Activated CD8-positive, alpha-beta memory T cell treated with anti-CD3 and anti-CD28 coated beads for 48 hours (primary cell): ENCODE measurements at places on chromosomes 5 and 9.

GRCh38 chr5:180116077-180116999 is 44.8 kb upstream of the RNF130 start:
- no peak for DNase-seq

DNA sequence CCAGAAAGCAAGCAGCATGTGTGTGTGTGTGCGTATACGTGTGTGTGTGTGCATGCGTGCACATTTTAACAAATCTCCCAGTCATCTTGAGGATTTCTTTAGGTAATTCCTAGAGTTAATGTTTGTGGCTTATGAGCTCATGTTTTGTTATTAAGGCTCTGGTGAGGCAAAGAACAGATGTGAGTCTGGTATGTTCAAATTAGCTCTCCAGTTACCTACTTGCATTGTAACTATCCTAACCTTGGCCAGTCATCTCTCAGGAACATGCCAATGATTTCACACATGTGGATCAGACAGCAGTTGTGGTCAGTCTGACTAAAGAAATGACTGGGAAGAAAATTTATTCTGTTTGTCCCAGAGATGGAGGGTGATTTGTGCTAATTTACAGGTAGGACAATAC is 163.1 kb downstream of the IZUMO3 start:
- DNase-seq: no peak

DNA sequence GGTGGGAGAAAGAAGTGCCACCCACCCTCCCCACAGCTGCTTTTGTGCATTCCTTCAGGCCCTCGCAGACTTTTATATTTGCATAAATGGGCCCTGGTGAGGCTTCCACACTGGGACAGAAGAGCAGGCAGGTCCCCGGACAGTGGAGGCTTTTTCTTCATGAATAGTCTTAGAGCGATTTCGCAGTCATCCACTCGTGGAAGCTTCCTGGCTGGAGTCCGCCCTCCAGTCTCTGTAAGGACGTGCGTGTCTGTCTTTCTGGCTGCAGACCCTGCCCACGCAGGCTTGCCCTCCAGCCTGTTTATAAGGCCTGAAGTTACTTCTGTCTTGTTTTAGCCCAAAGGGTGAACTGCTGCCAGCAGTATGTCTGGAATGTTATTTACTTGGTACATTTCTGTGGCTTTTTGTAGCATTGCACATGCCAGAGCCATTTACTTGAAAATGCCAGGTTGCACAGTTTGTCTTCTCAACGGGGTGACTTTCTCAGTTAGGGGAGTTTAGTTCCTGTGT is 195.7 kb downstream of the AOPEP start:
- no peak for DNase-seq

DNA sequence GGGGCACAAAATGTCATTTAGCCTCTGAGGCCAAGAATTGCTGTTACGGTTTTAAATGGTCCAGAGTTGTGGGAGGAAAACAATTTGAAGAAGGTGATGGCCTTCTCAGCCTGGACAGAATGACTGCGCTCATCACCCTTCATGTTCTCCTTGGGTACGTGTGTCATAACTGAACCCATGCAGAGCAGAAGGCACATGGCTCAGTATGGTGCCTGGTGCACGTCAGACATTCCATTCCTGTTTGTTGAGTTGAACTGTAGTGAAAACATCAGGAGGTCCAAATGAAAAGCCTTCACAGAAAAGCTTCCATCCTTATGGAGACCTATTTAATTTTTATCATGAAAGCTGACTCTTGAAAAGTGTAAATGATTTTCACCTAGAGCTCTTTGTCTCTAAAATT is 133.2 kb downstream of the CFAP90 start:
- DNase-seq: no peak

DNA sequence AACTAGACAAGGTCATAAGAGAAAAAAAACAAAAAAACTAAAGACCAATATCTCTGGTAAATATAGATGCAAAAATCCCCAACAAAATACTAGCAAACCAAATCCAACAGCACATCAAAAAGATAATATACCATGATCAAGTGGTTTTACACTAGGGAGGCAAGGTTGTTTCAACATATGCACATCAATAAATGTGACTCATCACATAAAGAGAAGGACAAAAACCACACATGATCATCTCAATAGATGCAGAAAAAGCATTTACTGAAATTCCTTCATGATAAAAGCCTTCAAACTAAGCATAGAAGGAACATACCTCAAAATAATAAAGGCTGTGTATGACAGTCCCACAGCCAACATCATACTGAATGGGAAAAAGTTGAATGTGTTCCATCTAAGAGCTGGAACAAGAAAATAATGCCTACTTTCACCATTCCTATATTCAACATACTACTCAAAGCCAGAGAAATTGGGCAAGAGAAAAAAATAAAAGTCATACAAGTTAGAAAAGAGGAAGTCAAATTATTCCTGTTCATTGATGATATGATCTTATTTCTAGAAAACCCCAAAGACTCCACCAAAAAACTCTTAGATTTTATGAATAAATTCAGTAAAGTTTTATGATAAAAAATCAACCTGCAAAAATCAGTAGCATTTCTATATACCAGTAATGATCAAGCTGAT is 72.2 kb upstream of the FAM169A start:
- no peak for DNase-seq

DNA sequence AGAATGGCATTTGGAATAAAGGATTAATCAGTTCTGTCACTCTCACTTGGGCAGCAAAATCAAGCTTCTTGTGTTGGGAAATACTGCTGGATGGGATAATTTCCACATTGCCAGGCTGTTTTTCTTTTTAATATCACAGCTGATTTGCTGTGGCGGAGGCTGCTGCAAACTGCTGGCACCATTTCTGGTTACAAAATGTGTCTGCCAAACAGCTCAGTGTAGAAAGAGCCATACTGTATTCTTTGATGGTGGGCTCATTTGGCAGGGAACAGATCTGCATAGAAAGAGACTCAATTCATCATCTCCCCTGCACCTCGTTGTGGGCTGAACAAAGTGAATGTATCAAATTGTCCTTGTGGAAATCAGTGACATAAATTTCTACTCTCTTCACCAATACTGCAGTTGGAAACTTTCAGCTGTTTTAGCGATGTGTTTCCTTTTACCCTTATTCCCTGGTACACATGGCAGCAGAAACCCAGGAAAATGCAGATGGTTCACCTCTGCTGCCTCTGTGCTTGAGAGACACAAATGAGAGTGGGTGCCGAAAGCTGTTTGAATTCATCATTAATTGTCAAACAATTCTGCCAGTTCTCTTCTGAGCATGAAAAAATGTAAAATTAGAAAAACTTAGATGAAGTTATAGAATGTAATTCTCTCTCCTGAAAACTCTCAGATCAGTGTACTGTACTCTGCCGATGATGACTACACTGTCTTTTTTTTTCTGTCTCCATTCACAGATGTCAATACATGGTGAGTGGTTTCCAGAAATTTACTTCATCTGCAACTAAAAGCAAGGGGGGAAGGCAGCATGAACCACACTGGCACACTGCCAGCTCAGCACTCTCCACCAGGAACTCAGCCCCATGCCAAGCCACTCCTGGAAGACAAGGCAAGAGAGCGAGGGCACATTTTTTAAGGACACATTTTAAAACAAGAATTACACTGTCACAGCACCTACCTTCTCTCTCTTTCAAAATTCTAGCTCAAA is 75.0 kb downstream of the HMHB1 start:
- DNase-seq: no peak

DNA sequence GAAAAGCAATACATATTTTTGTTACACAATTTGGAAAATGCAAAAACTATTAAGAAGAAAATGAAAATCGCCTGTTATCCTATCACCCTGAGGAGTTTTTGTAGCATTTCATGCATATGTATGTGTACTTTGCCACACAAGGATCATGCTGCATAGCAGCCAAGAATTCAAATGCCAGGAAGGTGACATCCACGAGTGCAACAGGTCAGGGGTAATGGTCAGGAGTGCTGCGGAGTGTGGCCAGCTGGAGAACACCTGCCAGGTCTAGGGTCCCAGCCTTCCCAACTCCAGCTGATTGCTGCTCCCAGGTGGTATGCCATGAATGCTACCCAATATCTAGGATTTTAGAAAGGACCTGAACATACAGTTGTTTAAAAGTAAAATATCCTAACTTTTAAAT is 617.1 kb downstream of the PRELID2 start:
- DNase-seq: no peak

DNA sequence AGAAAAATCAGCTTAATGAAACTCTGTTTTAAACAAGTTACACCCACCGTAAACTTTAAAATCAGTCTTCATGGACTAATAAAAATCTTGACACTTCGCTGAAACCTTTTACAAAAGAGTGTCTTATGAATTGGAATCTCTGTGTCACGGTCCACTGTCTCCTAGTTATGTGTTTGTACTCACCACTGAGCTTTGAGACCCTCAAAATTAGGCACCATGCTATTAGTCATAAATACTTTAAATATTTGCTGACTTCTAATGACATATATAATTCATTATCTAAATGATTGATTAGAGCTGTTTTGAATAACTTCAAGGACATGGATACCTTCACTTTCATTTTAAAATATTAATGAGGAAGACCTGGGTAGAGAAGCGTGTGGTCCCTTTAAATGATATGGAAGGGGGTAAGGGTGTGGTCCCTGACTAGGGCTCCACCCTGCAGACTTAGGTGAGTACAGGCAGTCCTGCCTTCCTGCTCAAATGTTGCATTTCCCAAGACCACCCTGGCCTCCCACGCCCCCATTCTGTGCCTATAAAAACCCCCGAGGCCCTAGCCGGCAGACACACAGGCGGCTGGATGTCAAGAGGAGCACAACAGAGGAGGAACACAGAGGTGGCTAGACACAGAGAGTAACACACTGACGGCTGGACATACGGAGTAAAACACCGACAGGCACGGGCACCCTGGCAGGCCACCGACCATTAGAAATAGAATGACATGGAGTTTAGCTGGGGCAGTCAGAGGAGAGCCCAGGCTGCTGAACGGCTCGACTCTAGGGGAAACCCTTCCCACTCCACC is 179.0 kb upstream of the CDH9 start:
- no peak for DNase-seq

- no peak for DNase-seq
Measured at GRCh38 chr9:124355941-124356744, 59.1 kb downstream of the PSMB7 start.

DNA sequence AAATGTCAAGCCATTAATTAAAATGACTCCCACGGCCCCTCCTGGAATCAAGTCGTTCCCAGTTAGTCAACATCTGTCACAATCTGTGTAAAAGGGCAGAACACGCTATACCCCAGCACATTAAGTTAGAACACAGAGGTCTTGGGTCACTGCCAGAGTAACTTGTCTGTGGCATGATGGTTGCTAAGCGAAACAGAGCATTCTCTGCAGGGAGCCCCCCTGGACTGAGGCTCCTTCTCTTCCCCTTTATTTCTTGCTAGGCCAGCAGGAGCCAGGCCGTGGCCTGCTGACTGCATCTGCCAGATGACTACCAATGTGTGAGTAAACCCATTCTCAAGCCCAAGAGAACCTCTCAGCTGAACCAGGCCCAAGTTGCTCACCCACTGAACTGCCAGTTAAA is 51.9 kb upstream of the ZBED3 start:
- no peak for DNase-seq

DNA sequence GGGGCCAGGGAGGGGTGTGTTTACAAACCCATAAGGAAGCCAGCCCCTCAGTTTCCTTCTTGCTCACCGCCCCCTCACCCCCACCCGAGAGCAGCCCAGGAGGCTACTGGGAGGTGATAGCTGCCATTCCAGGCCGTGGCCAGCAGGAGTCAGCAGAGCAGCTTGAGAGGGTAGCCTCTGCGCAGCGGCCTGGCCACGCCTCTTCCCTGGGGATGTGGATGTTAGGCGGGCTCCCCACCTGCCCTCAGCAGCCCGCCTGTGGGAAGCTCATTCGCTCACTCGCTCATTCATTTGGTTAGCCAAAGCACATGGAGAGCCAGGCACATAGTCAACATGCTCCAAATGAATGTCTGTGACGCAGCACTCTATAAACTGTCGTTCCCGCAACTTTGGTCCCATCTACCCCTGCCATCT is 6.1 kb upstream of the DPM2 start:
- no peak for DNase-seq

GRCh38 chr5:17680737-17681136 is 46.5 kb downstream of the TAF11L14 start:
- no peak for DNase-seq

DNA sequence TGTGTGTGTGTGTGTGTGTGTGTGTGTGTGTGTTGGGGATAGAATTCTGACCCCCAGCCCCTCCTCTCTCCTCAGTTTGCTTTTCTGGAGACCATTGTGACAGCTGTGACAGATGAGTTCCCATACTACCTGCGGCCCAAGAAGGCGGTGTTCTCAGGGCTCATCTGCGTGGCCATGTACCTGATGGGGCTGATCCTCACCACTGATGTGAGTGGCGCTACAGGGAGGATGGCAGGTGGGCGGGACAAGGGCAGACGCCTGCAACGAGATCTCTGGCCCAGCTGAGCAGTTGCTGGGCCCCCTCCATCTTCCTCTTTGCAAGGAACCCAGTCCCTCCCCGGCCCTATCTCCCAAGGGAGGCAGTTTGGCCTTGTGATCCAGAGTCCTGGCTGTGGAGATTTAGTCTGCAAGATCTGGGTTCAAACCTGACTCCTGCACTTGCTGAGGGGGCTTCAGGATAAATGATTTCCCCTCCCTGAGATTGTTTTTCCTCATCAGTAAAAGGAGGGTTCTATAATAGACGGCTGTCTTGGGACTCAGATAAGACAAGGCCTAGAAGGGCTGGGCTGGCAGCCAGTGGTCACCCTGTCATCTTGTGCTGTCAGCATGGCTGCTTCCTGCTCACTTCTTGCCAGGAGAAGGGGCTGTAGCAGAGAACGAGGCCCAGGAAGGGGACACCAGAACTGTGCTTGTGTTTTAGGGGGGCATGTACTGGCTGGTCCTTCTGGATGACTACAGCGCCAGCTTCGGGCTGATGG is 14.1 kb downstream of the SLC6A7 start:
- DNase-seq: no peak

DNA sequence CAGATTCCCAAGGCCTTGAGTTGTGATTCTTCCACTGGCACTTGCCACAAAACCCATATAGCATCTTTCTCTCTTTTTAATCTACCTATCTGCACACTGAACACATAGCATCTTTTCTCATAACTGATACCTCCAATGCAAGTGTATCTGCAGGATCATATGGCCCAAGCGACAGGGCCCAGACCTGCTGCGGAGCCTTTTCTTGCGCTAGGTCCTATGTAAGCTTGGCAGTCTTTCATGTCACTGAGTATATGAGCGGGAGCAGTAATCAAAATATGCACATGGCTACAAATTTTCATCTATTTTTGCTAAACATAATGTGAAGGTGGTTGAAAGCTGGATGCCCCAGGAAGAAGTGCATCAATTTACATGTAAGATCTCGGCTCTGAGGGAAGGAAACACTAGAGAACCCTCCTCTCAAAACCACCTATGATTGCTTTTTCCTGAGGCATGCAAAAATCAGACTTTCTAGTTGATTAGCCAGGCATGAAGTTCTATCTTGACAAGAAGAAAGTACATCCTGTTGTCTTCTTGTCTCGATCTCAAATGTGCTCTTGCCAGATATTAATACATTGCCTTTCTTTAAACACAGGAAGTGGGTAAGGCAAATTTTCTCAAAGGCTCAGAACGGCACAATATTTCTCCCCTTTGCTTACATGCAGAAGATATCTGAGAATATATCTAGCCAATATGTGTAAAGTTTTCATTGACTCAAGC is 26.9 kb upstream of the CEMIP2 start:
- DNase-seq: no peak
